Activated CD4-positive, alpha-beta T cell treated with anti-CD3 and anti-CD28 coated beads, Interleukin-2, amount 50 U/mL, for 16 hours (primary cell): ENCODE measurements at places on chromosomes 13 and 19.

GRCh38 chr13:83536941-83537340, 345.3 kb downstream of the SLITRK1 start:
- DNase-seq = no peak

DNA sequence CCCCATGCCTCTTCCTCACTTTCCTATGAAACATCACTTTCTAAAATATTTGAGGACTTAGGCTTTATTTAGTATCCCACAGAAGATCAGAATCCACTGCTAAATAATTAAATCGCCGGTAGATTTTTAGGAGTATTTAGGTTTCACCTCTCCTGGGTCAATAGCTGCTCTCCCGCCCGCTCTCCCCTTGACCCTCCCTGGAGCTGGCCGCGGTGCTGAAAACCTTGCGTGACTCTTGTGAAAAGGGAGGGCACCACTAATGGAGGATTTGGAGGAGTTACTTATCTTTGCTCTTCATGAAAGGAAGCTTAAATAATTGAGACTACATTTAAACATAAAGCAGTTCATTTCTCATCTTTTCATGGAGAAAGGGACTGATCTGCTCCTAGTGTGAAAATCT, 14.1 kb downstream of the POU4F1 start:
- DNase-seq = no peak

DNA sequence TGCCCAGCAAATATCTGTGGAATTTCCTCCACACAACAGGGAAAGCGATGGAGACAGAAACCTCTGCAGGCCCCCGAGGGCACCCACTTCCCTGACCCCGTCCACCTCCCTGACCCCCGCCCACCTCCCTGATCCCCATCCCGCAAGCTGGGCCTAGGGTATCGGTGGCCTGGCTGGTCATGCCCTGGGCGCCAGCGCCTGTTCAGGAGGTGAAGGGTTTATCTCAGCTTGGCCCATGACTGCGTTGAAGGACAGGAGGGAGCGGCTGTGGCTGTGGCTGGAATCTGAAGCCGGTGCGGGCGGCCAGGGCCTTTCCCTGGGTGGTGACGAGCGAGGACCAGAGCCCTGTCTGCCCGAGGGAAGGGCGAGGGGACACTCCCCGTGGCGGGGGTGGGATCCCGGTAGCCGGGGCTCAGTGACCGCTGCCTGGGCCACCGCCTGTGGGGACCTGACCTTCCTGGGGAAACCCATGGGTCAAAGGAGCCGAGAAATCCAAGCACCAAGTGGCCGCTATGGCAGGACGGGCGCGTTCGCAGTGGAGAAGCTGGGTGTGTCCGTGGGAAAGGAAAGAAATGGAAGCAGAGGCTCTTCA, 20.7 kb downstream of the GAS6 start:
- no peak for DNase-seq

GRCh38 chr13:36806102-36806501, 12.9 kb upstream of the RFXAP start:
- no peak for DNase-seq

GRCh38 chr13:112453874-112454647, 77.9 kb downstream of the SPACA7 start:
- DNase-seq = no peak

DNA sequence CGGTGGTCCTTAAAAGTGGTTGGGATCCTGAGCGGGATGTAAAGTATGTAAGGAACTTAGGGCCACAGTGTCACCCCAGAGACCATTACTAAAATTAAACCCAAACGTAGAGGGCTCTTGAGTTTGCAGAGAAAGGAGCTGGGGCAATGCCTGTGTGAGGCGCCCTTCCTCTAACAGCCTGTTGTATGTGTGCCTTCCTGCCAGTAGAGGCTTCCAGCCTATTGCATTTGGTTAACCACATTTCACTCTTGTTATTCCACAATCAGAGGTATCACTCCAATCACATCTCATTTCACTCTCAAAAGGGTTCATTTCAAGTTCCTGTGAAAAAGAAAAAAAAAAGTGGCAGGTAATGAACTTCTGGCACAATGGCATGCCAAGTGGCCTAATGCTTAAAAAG, 29.4 kb downstream of the DIAPH3 start:
- peak; percentile 55 for DNase-seq

DNA sequence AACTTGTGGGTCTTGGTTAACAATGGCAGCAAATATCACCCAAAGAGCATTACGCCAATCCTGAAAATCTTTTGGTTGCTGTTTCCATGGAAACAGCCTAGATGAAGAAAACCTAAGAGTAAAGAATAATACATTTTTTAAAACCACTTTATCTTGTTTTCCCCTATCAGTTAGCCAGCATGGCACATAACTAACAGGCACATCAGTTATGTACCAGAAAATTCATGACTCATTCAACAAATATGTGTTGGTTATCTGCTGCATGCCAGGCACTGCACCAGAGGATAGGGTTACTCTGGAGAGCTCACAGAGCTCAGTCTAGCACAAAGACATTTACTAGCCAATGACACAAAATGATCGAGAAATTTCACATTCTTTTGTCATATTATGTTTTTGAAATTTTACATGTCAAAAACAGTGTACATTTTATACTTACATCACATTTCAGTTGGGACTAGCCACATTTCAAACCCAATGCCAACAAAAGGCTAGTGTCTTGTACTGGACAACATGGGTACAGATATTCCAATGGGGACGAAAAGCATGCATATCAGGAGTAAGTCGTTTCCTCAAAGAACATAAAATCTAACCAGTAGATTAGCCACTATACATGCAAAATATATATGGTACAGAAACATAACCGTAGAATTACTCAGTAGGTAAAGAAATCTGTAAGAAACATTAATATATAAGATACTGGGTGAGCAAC, 20.3 kb downstream of the LNX2 start:
- DNase-seq = no peak

DNA sequence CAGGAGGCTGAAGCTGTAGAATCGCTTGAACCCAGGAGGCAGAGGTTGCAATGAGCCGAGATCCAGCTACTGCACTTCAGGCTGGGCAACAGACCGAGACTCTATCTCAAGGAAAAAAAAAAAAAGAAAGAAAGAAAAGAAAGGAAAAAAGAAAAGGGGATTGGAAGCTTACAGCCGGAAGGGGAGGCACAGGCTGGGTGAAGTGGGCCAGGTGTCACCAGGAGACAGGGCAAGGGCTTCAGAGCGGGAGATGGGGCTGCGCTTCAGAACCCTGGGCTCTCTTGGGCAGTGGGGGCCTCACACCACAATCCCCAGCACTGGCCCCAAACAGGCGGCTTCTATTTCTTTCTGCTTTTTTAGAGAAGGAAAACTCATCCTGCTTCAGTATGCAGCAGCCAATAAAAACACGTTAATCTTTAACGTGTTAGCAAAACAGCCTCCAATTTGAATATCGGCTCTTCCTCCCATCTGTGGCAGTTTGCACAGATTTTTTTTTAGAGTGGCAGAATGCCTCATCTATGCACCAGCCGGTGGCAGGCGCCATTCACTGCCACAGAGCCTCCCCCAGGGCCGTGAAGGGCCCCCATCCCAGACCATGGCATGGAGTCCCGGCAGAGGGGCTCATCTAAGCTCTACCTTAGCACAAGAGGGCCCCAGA, 46.6 kb upstream of the C19orf12 start:
- no peak for DNase-seq

DNA sequence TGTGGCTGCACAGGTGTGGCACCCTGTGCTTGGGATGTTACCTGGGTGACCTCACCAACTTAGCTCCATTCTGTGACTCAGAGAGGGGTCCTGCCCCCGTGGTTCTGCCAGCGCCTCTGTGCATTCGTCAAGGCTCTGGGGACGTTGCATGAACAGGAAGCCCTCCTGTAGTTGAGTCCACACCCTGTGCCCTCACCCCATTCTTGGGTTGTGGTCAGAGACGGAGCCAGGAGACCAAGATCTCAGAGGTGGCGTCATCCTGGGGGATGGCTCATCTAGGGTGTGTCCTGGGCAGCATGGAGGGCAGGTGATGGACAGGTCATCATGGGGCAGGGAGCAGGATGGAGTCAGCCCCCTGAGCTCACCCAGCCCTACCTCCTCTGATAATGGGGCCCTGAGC, 2.5 kb downstream of the COX6B2 start:
- DNase-seq = no peak

GRCh38 chr19:13334801-13335481, 171.3 kb downstream of the CACNA1A start:
- no peak for DNase-seq

GRCh38 chr19:2358548-2359173, 1.4 kb upstream of the TMPRSS9 start:
- no peak for DNase-seq

DNA sequence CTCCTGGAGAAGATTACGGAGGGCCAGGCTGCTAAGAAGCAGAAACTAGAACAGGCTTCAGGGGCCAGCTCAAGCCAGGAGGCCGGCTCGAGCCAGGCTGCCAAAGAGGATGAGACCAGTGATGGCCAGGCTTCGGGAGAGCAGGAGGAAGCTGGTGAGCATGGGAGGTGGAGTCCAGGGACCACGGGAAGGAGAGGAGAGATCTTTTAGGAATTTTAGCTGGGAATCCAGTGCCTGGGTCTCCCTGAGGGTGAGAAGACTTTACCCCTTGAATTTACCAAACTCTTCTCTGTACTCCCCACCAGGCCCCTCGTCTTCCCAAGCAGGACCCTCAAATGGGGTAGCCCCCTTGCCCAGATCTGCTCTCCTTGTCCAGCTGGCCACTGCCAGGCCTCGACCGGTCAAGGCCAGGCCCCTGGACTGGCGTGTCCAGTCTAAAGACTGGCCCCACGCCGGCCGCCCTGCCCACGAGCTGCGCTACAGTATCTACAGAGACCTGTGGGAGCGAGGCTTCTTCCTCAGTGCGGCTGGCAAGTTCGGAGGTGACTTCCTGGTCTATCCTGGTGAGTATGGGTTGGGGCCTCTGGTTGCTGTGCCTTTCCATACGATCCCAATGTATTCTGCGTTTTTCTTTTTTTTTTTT, 824 bp downstream of the TSEN34 start:
- no peak for DNase-seq

DNA sequence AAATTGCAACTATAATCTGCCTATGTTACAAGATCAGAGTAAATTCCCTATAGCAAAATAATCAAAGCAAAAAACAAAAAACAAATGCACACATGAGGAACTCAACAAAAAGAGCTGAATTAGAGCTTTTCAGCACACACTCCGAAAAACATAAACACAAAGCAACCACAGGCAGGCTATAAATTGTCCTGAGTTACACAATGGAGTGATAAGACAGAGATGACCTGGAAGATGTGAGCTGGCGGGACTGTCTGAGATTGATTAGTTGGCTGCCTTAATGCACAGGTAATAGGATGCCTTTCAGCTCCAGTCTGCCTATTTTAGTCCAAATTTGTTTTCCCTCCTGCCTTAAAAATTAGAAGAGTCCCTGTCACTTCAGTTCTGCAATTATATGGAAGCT, 159.0 kb upstream of the FNDC3A start:
- DNase-seq = no peak

- no peak for DNase-seq
Measured at GRCh38 chr13:113022745-113023574, 53.9 kb downstream of the MCF2L start.

GRCh38 chr19:23800271-23800670, 41.6 kb upstream of the ZNF681 start:
- DNase-seq = no peak

DNA sequence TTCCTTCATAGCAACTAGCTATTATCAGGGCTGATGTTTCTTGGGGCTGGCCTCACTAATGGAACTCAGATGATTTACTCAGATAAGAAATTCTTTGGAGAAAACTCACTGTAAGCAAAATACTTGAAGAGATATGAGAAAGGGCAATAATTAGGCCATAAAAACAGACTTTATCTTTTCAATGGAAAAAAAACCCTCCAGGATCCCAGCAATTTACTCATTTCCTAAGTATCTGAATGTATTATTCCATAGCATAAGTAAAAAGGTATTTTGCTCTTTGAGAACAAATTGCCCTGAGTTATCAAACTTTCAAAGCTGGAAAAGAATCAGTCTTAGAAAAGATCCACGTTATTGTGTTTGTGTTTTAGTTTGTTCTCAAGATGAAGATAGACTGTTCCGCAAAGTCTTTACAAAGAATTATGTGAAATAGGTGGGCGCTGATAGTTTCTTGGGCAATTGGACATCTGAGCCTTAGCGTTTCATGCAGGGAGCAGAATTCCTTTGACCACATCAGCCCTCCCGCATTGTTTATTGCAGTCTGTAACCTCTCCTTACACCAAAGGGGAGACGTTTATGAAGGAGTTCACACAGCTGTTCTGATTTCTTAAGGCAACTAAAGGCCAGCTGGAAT, 29.1 kb upstream of the CSNK1A1L start:
- DNase-seq = no peak

GRCh38 chr13:98055623-98056022, 87.3 kb upstream of the FARP1 start:
- no peak for DNase-seq

DNA sequence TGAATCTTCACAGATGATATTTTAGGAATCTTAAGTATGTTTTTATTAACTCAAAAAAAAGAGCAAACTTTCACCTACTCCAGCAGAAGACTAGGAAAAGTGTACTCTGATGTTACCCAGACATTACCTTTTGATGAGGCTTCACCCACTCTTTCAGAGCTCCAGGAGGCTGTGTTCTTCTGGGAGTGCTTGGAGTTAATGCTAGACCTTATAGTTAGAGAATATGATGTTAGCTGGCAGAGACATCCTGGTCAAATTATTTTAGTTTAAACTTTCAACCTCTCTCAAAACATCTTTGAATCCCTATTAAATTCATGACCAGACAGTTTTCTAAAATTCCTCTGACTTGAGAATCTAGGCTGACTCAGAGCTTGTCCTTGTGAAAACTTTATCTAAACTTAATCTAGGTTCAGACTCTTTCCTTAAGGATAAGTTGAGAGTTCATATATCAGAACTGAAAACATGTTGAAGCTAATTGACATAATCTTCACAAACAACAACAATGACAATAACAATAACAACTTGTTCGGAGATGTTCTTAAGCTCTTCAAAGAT, 82.8 kb downstream of the ITGBL1 start:
- DNase-seq = no peak

DNA sequence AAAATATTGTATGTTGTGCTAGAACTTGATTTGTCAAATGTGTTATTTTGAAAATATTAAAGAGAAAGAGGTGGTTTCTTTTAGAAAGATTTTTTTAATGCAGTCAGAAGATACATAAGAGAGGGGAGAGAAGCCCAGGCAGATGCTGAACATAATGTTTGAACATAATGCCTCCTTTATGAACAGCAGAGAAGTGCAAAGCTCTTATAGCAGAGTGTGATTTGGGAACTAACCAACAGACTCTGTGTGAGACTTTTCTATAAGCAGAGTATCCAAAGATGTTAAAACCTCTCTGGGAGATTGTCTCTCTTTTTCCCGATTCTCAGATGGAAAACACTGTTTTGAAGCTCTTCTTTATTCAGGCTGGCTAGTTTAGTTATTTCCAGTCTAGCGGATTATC, 1274.1 kb upstream of the SPRY2 start:
- no peak for DNase-seq

DNA sequence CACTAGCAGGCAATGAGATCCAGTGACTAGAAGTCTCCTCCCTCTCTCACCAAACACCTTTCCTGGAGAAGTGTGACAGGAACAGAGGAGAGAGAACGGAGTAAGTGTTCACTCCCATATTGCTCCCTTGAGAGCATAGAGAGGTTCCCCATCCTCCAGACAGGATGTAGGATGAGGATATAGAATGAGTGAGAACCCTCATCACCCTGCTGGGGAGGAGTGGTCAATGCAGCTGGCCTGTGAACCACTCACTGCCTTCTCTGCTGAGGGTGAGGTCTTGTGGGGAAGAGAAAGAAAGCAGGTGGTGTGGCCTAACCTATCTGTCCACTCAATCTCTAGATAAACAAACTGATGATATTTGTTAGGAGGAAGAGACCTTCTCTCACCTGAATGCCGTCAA, 386.6 kb downstream of the PCDH20 start:
- no peak for DNase-seq

GRCh38 chr19:13823256-13823655, 28.0 kb downstream of the ZSWIM4 start:
- DNase-seq = no peak
